ENCODE measurements at places on chromosomes 7 and 10.

DNA sequence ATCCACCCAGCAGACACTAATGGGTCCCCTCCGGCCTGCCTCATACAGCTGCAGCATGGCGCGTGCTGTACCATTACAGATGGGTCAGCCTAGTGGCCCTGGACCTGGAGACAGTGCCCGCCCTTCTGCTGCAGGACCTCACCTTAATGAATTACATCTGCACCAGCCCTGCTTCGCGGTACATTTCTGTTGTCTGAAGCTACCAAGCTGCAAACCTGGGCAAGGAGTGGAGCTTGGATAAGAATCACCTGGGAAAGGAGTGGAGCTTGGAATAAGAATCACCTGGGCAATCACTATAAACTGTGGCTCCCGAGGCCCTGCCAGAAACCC is 33.0 kb upstream of the EN2 start:
- DNase-seq: no peak

DNA sequence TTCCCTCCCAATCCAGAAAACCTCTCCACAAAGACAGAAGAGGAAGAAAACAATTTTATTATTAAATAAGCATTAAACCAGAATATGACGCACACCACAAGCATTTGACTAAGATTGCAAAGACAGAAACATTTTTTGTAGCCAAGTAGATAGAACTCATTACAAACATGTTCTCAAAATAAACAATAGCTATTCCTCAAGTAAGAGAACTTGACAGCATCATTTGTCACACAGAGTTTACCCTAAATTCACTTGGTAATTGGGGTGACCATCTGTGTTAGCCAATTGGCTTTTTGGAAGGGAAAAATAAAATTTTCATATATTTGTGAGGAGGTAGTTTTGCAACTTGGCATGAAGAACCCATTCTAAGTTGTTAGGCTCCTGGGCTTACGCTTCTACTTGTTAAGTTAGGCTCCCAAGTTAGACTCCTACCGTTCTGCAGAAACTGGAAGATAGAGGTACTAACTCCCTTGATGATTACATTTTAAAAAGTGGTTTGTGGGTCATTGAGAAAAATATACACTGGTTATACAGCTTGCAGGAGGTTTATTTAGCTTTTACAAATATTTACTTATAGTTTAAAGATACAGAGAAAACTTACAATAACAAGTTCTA is 618.6 kb upstream of the CNTNAP2 start:
- DNase-seq: peak; percentile 82

- DNase-seq: no peak
Measured at GRCh38 chr7:108419961-108420908, 36.0 kb downstream of the NRCAM start.

DNA sequence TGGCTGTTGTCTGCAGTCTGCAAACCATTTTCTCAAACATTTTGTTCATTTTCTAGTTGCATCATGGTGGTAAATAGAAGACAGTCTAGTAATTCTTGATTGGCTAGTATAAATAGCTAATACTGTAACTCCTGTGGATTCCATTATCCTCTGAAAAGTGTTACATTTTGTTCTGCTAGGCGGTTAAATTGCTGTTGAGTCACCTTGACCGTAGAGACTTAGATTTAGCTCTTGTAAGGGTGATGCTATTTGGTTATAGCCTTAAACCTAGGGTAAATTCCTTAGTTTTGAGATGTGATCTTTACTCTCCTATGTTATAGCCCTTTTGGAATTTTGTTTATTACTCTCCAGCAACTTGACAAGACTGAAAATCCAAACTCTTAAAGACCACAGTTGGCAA is 58.8 kb downstream of the SHOC2 start:
- no peak for DNase-seq

GRCh38 chr7:35828817-35829216 is 28.0 kb downstream of the SEPTIN7 start:
- DNase-seq: no peak

DNA sequence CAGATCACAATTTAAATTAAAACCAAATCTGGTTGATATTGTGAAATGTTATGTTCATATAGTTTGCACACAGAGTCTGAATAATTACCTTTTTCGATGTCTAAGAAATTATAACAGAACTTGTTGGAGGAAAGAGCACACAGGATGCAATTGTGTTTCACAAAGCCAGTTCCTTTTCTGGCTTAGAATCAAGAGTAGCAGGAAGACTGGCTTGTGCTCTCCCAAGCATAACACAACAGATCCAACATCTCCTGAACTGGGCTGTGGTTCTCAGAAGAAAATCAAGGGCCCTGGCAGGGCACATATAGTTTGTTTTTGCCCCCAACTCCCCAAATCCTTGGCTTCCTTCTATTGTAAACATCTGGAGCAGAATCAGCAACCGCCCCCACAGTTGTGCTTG is 62.7 kb downstream of the LRRC4 start:
- peak; percentile 12 for DNase-seq

Data from fibroblast of lung (primary cell).